Amniotic stem cell (primary cell): ENCODE measurements at places on chromosomes 7 and 10.

DNA sequence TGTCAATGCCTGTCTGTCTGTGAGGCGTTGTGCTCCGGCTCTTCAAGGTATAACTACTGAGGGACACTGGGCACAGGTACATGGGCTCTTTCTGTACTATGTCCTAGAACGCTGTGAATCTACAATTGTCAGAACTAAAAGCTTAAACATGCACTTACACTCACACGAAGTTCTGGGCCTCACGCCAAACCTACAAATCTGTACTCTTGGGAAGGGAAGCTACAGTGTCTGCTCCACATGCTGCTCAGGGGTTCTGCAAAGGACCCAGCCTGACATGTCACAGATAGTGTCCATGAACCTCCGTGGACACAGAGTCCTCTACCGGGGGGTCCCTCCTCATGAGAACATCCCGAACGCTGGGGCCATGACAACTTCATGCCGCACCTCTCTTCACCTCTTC lies 268.7 kb downstream of the WDR37 start:
- DNase-seq: no peak

- DNase-seq: no peak
Observed at GRCh38 chr7:137001041-137001440, 132.6 kb downstream of the CHRM2 start.

DNA sequence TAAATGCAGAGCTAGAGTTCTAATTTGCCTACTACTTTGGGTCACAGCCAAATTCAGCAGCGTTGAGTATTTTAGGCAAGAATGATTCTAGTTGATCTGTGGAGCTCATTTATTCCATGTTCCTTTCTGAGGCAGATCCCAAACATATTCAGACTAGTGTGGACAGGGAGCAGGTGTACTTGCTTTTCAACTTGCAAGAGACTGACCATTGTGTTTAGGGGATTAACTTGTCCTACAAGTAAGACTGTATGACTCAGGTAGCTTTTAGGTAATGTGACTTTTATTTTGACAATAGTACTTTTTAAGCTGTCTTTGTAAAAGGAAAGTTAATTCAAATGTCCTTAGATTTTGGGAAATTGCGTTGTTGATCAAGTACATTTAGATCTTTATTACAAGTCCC lies 285.5 kb downstream of the TWIST1 start:
- DNase-seq: no peak

GRCh38 chr7:130134106-130134636 lies 63.8 kb downstream of the KLHDC10 start:
- no peak for DNase-seq

- no peak for DNase-seq
Observed at GRCh38 chr10:110527731-110528171, 30.0 kb downstream of the DUSP5 start.

DNA sequence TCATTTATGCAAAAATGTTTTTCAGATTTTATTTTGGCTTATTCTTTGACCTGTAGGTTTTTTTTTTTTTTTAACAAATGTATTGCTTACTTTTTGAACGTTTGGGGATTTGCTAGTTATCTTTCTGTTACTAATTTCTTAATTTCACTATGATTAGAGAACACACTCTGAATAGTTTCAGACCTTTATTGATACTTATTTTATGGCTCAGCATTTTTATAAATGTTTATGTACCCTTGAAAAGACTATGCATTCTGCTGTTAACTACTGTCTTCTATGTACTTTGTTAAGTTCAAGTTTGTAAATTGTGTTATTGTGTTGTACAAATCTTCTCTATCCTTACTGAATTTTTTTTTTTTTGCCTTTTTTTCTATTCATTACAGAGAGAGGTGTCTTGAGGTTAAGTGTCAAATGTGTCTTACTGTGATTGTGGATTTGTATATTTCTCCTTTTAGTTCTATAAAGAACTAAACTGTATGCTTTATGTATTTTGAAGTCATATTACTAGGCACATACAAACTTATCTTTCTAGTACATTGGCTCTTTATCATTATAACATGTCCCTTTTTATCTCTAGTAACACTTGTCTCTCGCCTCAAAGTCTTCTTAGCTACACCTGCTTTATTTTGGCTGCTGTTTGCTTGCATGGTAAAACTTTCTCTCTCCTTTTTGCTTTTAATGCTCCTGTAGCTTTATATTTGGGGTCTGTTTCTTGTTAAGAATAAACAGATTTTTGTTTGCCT lies 8.1 kb downstream of the MKLN1 start:
- no peak for DNase-seq

DNA sequence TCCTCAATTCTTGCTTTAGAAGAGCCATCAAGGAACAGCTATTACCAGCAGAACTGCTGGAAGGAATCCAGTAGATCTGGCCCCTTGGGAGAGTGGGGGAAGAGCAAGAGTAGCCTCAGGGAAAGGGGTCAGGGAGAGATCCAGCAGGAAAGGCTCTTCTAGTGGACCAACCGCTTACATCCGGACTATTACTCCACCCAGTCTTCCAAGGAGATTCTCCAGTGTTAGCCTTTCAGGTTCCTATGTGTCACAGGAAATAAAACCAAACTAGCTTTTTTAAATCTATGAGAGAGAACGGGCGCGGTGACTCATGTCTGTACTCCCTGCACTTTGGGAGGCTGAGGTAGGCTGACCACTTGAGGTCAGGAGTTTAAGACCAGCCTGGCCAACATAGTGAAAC lies 34.3 kb downstream of the TET1 start:
- DNase-seq: no peak

DNA sequence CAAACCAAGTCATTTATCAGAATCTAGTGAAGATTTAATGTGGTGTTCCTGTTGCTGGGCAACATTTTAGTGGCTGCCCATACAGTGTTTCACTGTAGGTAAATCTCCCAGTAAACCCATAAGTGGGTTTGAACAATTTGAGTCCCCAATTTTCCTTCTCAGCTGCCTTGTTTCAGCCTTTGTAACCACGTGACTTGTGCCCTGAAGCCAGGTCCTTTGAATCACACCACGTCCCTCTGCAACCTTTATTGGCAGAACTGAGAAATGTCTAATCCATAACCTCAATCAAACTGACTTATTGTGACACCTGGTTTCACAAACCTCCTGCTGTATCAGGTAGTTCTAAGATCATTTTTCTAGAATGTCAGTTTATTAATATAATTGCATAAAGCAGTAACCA lies 30.1 kb downstream of the SND1 start:
- no peak for DNase-seq

GRCh38 chr7:114973147-114973546 lies 51.3 kb downstream of the MDFIC start:
- no peak for DNase-seq

DNA sequence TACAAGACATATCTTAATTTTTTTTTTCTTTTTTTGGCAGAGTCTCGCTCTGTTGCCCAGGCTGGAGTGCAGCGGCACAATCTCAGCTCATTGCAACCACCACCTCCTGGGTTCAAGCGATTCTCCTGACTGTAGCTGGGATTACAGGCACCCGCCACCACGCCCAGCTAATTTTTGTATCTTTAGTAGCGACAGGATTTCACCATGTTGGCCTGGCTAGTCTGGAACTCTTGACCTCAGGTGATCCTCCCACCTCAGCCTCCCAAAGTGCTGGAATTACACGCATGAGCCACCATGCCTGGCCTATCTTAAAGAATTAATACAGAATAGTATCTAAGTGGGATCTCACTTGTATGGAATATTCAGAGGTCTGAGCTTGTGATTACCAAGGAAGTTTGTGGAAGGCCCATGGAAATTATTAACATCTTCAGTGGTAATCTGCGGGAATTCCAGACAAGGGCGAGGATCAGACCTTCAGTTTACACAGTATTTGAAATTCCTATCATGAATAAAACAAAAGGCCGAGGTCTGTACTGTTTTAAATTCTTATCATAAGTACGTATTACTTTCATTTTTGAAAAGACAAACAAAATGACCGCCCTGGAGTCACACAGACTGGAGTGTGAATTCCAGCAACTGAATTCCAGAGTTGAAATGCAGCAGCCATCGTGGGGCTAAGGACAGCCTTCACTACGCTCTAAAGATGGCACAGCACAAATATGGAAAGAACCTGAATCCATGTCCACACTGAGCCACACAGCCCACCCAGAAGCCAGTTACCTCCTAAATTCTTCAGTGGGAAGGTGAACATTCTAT lies 16.7 kb downstream of the GPRIN2 start:
- no peak for DNase-seq

- DNase-seq: no peak
Observed at GRCh38 chr10:22801785-22802184, 87.4 kb upstream of the PIP4K2A start.

GRCh38 chr7:15128716-15129115 lies 226.2 kb upstream of the DGKB start:
- DNase-seq: no peak

GRCh38 chr7:22561321-22561811 lies 61.4 kb upstream of the STEAP1B start:
- peak; percentile 98 for DNase-seq

DNA sequence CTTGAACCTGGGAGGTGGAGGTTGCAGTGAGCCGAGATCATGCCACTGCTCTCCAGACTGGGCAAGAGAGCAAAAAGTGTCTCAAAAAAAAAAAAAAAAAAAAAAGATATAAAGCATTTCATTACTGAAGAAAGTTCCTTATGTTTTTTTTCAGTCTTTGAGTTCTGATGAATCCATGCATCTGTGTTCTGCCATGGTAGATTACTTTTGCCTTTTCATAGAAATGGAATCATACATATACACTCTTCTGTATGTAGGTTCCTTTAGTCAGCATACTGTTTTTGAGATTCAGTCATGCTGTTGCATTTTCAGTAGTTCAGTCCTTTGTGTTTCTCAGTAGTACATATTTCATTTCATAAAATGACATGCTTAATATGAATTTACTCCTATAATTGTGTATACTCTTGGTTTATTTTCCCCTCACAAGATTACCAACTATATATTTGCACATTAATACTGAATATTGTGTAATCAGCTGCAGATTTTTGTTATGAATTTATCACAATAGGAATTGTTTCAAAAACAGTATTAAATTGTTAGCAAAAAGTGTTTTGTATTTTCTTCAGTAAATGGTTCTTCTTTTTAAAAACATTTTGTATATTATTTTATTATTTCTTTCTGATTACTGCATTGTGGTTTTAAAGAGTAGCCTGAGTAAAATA lies 2.8 kb upstream of the ZNF777 start:
- no peak for DNase-seq

DNA sequence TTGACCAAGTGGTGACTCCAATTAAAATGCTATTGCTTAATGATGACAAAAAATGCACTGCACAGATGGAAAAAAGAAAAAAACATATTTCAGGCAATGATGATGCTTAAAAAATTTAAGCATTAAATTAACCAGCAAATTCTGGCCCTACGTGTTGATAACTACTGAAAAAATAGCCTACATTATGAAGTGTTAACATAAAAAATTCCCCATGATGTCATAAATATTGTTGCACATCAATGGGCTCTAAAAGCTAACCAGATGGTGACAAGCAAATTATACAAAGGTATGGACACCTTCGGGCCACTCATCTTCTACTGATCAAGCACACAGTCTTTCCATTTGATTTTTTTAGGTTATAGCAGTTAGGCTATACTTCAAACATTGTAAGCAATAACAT lies 267.4 kb downstream of the PARD3 start:
- no peak for DNase-seq

DNA sequence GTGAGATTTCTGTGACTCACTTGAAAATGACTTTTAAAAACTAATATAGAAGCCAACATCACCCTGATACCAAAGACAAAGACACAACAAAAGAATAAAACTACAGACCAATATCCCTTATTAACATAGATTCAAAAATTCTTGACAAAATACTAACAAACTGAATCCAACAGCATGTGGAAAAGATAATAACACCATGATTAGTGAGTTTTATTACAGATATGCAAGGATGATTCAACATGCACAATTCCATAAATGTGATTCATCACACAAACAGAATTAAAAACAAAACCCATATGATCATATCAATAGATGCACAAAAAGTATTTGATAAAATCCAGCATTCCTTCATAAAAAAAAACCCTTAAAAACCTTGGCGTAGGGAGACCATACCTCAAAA lies 6.5 kb downstream of the MGAM start:
- DNase-seq: no peak

GRCh38 chr7:39621261-39621660 lies 2.1 kb upstream of the RALA start:
- DNase-seq: peak; percentile 60

DNA sequence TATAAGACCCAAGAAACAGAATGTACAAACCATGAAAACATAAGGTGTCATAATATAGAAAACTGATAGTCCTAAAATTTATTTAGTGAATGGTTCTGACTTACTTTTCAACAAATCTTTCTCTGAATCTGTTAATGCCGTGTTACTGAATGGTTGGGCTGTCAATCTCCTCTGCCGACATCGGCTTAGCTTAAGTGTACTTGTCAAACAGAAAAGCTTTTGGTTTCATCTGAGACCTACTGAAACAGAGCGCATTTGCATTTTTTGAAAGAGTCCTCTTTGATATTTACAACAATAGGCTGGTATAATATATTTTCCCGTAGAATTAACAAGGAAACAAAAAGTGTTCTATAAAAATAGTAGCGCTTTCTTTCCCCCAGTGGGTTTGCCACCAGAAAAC lies 120.9 kb upstream of the ZNF804B start:
- DNase-seq: no peak

GRCh38 chr7:142372727-142373126 lies 114.9 kb upstream of the PRSS58 start:
- no peak for DNase-seq

DNA sequence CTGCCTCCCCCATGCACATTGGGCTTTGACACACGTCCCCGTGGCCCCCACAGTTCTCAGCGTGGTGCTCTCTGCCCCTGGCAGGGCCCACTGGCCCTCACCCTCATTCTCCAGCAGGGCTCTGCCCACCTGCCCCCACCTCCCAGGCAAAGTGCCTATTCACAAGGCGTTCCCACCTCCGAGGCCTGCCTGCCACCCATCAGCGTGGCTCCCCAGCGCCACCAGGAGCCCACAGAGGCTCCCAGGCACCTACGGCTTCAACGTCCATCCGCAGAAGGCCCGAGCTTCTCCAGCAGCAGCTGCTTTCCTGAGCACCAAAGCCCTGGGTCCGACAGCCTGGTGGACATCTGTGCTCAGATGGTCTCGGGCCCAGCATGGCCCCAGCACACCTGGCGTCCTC lies 211.8 kb upstream of the PPP2R2D start:
- DNase-seq: no peak

- no peak for DNase-seq
Observed at GRCh38 chr7:91771921-91772815, 108.3 kb downstream of the MTERF1 start.

DNA sequence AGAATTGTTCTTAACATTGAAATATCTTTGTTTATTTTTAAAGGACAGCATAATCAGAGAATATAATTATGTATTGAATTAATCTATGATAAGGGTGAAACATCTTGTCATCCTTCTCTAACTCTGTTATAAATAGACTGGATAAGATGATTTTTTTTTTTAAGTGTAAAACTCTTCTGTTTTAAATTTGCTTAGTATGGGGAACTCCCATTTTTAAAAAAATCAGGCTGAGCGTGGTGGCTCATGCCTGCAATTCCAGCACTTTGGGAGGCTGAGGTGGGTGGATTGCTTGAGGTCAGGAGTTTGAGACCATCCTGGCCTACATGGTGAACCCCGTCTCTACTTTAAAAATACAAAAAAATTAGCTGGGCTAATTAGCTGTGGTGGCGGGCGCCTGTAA lies 9.4 kb upstream of the HERC4 start:
- DNase-seq: no peak
